Mammary epithelial cell (primary cell): ENCODE measurements at places on chromosomes 7 and 10. TPM values are rescaled to one million over a fixed set of nuclear protein-coding genes. Genes with fewer than 3 reads are reported as not detected.

The SUPV3L1 gene
- total RNA-seq, result 26.8 TPM

The STK31 gene
- under 0.01 TPM for total RNA-seq

The TASOR2 gene
- 73.1 and 97.5 TPM in 2 replicates for total RNA-seq

The C10orf143 gene
- total RNA-seq, result 1.3 TPM

The PROSER2 gene
- total RNA-seq, result 65.7 and 94.2 TPM in 2 replicates

The C7orf33 gene
- not detected for total RNA-seq
